ENCODE measurements at places on chromosomes 2 and 18.

DNA sequence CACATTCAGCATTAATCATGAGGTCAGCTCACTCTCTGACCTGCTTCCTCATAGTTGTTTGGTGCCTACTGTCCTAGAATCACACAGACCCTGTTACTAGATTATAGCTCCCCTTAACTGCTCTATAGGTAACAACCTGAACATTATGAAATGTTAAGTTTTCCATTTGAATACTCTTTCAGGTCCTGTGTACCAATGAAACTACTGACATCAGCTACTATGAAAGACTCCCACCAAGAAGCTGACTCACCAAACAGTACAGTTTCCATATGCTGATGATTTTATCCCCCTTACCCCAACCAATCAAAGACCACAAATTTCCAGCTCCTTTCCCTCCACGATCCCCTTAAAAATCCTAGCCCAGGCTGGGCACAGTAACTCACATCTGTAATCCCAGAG is 56.3 kb downstream of the SRBD1 start:
- no peak for DNase-seq

- no peak for DNase-seq
Measured at GRCh38 chr2:228086561-228086960, 94.9 kb downstream of the SPHKAP start.

DNA sequence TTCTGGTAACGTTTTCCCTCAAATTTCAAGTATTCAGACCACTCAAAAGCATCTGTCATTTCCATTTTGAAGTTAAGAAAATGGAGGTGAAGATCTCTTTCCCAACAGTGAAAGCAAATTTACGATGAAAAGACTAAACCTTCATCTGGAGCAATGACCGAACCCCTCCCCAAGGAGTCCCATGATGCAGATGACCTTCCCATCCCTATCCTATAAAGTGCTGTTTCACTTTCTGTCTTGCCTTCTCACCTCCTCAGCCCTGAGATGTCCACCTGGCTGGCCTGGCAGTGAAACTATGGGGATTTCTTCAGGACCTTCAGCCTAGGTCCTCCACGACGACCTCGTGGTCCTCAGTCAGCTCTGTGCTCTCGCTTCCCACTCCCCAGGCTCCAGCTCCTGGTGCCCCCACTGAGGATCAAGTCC is 925 bp upstream of the NPC1 start:
- no peak for DNase-seq

DNA sequence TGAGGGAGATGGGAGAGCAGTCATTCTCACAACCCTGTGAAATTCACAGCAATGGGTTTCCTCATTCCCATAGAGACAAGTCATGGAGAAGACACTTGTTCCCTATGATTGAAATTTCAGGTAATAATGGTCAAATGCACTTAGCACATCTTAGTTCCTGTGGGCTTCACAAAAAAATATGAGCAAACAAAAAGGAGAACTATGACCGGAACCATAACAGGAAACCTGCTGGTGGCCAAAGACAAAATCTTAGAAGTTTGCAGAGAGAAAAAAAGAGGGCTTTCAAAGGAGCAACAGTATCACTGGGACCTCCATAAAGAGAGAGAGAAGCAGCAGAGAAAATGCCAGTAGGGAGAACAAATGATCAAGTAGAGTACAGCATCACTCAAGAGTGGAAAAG is 138.9 kb upstream of the APCDD1 start:
- DNase-seq: peak; percentile 36

- DNase-seq: no peak
Measured at GRCh38 chr2:38138419-38138818, 62.5 kb upstream of the CYP1B1 start.
